ENCODE measurements at places on chromosomes 11 and 22.

DNA sequence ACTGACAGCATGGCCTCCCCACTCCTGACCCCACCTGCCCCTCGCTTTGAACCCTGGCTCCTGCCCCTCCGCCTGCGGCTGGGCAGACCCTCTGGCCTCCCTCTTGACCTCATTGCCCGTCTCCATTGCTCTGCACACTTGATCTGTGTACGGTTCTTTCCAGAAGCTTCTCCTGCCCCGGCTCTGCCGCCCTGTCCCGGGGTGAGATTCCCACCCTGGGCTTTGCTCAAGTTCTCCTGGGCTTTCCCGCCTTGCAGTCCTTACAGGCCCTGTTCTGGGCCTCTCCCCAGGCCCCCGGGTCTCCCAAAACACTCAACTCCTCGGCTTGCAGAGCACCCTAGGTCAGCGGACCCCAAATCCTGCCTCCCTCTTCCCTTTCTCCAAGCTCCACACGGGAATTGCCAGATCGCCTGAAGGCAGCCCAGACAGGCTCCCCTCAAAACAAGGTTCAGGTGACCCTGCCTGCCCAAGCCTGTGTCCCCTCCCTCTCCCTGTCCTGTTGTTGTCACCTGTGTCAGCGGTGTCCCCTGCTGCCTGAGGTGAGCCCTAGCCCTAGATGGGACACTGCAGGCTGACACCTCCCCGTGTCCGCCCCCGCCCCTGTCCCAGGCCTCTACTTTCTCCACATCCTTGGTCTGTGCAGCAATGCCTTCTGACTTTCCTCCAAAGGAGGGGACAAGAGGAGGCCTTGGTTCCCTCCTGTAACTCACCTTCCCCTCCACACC, 1.5 kb downstream of the GAL start:
- no peak for DNase-seq

DNA sequence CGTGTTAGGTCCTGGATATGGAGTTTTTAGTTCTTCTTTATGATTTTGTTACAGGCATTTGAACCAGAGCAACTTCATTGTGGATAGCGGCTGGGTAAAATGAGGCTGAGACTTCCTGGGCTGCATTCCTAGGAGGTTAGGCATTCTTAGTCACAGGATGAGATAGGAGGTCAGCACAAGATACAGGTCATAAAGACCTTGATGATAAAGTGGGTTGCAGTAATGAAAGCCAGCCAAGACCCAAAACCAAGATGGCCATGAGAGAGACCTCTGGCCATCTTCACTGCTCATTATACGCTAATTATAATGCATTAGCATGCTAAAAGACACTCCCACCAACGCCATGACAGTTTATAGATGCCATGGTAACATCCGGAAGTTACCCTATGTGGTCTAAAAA, 23.4 kb upstream of the CLMP start:
- no peak for DNase-seq

GRCh38 chr11:34232807-34233206, 125.0 kb downstream of the ABTB2 start:
- DNase-seq: no peak

DNA sequence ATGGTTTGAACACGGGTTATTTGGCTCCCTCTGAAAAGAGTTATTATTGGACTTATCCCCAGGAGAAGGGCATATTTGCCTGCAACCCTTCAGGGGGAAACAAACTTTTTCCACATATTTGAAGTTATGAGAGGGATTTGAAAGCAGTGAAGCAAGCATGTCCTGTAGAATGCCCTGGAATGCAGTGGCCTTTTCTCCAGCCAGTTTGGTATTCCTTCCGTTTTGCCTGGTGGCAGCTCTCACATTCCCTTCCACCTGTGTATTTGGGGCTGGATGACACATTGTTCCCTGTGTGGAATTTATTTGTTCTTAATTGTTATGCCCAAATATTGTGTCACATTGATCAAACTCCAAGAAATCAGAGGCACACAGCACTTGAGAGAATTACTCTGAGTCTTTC, 59.0 kb downstream of the OSBP2 start:
- DNase-seq: no peak

DNA sequence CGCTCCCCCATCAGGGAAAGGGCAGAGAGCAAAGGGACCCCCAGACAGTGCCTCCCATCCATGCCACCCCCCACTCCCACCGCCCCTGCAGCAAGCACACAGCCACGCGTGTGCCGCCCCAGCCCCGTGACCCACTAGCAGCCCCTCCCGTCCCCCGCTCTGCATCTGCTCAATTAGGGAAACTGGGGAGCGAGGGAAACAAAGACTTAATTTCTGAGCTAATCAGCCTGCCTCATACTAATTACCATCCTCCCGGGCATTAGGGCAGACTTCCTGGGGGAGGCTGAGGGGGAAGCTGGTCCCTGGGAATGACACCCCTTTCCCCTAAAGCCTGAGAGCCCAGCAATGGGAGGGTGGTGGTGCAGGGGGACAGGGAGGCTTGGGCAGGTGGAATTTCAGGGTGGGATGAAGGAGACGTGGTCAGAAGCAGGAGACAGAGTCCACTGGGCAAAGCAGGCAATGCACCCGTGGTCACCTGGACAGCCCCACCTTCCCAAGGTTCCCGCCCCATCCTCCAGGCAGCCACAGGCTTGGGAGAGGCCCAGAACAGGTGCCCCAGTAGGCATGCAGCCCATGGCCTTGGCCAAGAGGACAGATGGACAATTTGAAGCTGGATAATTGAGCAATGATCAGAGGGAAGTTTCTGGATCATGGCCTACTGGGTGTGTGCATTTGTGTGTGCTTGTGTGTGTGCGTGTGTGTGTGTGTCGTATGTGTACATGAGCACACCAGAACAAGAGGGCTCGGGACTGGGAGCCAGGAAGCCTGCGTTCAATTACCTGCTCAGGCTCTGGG, 20.6 kb downstream of the ELFN2 start:
- DNase-seq: no peak

DNA sequence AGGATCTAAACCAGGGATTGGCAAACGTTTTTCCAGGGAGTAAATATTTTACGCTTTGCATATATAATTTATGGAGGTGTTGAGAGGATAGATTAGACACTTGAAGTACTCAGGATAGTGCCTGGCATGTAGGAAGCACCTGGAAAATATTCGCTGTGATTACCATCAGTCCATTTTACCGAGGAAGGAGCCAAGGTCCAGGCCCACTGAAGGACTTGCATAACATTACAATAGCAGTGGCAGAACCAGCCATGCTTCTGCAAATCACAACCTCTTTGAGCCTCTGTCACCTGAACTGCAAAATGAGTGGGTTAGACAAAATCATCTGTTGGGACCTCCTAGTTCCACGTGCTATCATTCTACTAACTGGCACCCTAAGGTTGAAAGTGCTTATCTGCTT, 5.4 kb downstream of the FUT4 start:
- DNase-seq: no peak

All from stimulated activated CD4-positive, alpha-beta T cell treated with anti-CD3 and anti-CD28 coated beads, Interleukin-12 subunit alpha, Interleukin-12 subunit beta, amount 100 ng/mL, for 48 hours (primary cell).